ENCODE measurements at places on chromosomes 16 and 17. TPM values are rescaled to one million over a fixed set of nuclear protein-coding genes. Genes with fewer than 3 reads are reported as not detected.

Gene DOC2A
- total RNA-seq, result 0.13 TPM

Gene KRTAP2-2
- not detected for total RNA-seq

Gene UBALD2
- total RNA-seq, result 28.1 TPM

Gene EFNB3
- 0.13 TPM for total RNA-seq

Gene KRTAP4-6
- not detected for total RNA-seq

Gene KCNJ18
- not detected for total RNA-seq

Gene SNX20
- 0.62 TPM for total RNA-seq

GRCh38 chr16:4702466-4702808 lies 9.1 kb downstream of the NUDT16L1 start:
- DNase-seq, result no peak

DNA sequence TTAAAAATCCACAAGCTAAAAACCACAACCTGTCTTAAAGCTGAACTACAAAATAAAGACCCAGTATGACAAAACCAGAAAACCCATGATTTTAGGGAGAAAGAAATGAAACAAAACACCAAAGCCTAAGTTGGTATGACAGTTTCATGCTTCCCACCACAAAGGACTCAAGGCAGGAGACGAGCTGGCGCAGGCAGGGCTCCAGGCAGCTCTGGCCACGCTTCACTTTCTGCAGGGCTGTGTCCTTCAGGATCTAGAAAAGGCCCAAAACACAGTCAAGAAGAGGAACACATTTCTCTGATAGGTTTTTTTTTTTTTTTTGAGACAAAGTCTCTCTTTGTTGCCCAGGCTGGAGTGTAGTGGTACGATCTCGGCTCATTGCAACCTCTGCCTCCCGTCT lies 75.3 kb downstream of the WDR59 start:
- DNase-seq, result no peak

DNA sequence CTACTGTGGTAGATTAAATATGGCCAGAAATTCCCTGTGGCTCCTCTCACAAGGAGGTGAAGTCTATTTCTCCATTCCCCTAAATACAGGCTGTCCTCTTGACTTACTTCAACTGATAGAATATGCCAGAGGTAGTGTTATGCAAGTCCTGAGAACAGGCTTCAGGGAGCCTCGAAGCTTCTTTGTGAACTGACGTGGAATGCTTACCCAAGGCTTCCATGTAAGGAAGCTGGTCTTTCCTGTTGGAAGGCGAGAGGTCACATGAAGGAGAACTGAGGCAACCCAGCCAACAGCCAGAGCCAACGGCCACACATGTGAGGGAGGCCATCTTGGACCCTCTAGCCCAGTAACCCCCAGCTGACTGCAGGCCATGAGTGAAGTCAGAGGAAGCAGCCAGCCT lies 267.9 kb downstream of the MRTFB start:
- DNase-seq, result no peak

- no peak for DNase-seq
Observed at GRCh38 chr17:45722161-45722560, 62.0 kb upstream of the CRHR1 start.

DNA sequence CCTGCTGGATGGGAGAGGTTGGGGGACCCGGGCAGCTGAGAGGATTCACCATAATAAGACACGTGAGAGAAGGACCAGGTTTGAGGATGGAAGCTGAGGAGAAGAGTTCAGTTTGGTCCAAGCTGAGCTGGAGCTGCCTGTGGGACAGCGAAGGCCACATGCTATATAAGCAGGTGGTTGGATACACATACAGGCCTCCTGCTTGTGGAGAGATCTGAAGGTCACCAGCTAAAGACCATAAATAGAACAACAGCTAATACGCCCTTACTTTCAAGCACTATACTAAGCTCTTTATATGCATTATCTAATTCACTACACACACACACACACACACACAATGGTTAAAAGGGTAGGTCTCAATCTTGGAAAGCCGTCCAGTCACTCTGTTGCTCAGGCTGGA lies 32.1 kb downstream of the DUSP14 start:
- no peak for DNase-seq

- DNase-seq, result no peak
Observed at GRCh38 chr17:45383003-45383402, 49.7 kb downstream of the ARHGAP27 start.

DNA sequence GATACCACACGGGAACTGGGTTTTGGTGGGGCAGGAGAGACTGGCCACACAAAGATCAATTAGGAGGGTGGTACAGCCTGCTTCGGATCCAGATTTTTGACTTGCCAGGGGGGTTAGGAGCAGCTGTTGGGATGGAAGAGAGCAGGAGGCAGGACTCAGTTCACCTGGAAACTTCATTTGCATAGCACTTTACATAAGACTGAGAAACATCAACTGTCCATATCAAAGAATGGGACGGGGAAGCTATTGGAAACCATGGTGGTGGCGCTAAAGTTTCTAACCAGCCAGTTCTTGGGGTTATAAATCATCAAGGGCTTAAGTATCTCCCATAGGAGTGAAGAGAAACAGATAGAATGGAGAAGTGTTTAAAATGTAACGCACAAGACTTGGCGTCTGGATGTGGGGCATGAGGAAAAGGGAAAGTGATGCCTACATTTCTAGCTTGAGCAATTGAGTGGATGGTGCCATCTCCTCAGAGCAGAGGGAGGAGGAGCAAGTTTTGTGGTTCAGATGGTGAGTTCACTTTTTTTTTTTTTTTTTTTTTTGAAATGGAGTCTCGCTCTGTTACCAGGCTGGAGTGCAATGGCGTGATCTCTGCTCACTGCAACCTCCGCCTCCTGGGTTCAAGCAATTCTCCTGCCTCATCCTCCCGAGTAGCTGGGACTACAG lies 6.4 kb upstream of the SRCAP start:
- no peak for DNase-seq

GRCh38 chr17:40329839-40330794 lies 21.1 kb downstream of the RARA start:
- peak; percentile 89 for DNase-seq

DNA sequence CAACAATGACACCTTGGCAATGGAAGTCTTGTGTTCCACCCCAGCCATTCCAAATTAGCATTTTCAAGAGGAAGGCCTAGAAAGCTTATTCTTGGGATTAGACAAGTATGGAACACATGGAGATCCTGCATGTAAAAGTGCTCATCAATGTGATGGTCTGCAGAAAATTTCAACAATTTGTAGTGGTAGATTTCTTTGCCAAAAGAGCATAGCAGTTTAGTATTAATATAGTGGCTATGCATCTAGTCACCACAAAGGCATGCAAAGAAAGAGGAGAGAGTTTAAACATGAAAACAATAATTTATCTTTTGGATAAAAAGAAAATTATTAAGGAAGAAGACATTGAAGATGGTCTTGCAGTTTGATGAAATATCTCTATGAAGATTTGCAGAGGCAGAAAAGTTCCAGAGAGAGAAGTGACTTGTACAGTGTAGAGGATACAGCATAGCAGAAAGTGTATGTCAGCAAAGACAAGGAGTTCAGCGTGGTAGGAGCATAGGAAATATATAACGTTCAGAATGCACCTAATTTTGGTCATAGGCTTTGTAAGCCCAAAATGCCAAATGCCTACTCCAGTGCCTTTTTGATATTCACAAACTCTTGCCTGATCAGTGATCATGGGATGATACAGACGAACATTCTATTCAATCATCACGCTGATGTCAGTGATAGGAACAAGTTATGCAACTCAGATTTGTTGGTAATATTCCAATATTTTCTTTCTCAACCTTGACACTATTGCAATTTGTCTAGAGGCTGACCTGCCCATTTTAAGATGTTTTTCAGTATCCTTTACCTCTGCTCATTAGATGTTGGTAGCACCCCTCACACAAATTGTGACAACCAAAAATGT lies 727.9 kb upstream of the SOX9 start:
- DNase-seq, result no peak

GRCh38 chr16:49067776-49068175 lies 213.9 kb downstream of the CBLN1 start:
- DNase-seq, result no peak

DNA sequence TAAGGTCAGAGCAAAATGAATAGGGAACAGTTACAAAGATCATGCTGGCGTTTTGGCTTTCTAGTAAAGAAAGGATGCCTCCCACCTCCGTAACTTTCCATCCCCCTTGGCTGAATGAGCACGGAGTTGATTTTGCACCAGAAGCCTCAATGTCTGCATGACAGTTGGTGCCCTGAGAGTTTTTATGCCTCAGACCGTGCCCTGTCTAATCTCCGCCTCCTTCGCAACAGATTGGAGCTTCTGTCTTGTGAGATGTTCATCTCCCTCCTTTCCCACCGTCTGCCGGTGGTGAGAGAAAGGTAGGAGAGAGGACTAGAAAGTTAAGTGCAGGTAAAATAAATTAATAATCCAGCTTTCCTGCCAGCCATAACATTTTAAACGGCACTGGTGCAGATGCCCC lies 1.9 kb downstream of the HS3ST4 start:
- DNase-seq, result no peak

- no peak for DNase-seq
Observed at GRCh38 chr16:78117391-78117790, 17.9 kb downstream of the WWOX start.

DNA sequence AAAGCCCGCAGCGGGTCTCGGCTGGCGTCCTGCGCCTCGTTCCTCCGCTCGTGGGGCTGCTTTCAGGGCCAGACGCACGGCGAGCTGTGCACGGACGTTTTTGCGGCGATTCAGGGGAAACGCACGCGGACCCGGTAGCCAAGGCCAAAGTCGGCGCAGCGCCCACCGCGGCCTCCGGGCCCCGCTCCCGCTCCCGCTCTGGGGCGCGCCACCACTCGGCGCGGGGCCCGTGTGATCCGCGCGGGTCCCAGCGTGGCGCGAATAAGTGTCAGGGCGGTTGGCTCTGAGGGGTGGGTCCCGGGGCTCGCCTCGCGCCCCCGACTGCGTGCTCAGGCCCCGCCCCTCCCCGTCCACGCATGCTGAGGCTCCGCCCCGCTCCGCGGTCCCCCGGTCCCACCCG lies 694 bp upstream of the TBCD start:
- DNase-seq, result no peak

GRCh38 chr16:59339871-59340270 lies 605.8 kb upstream of the GOT2 start:
- DNase-seq, result no peak

GRCh38 chr17:15112846-15113617 lies 152.1 kb downstream of the PMP22 start:
- DNase-seq, result no peak

GRCh38 chr17:41530062-41531048 lies 2.2 kb upstream of the KRT19 start:
- no peak for DNase-seq

GRCh38 chr17:19004421-19005136 lies at the start of gene FAM83G:
TSS of gene FAM83G (minus strand) at chr17:19004764. CDS start at chr17:19004041, 723 bp downstream.
- peak; percentile 74 for DNase-seq

DNA sequence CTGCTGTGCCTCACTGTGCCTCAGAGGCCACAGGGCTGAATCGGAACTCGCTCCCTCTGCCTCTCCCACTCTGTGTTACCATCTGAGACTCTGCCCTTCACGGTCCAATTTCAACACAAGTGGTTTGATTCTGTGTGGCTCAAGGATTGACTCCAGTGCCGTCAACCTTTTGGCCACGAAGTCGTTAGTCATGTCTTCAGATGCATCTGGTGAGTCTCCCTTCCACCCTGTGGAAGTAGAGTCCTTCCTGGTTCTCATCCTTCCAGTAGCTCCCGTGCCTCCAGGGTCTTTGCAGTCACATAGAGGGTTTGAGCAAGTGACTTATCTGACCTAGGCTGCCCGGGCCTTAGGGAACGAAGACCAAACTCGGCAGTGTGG lies 51.2 kb downstream of the PGS1 start:
- DNase-seq, result no peak

DNA sequence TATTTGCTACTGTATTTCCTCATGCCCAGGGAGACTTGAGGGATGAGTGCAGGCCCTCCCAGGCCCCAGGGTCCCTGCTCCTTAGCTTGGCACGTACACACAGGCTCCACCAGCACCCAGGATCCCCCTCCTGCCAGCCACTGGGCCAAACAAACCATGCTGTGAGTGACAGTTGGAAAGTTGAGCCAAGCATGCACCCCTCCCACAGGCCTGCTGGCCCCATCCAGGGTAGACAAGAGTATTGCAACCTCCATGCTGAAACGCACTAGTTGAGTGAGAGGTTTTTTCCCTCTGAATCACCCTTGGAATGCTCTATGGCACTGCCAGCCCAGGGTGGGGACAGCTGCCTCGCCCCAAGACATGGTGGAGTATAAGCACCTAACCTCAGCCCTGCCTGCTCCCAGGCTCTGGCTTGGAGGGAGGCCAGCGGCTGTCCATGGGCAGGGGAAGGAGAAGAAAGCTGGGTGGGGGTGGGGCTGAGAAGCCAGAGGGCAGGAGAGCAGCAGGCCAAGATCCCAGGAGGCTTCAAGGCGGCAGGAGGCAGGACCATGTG lies 49.6 kb downstream of the PITPNM3 start:
- DNase-seq, result no peak

GRCh38 chr16:50121278-50121677 lies 31.8 kb upstream of the TENT4B start:
- no peak for DNase-seq

- DNase-seq, result no peak
Observed at GRCh38 chr17:17613708-17614114, 22.2 kb upstream of the PEMT start.

DNA sequence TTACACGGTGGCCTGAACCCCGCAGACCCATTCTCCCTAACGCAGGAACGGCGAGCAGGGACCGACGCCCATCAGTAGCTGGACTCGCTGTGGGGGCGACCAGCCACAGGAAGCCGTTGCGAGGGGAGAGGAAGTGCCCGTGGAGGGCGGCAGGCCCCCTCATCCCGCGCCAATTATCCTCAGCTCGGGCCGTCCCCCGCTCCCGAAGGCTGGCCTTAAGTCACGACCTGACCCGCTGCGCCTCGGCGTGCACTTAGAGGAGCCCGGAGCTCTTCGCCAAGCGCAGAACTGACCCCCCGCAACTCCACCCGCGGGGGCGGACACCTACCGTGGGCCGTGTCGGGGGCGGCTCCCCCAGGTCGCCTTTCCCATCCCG lies 401 bp downstream of the ARL16 start:
- no peak for DNase-seq

GRCh38 chr16:88700636-88701482 lies 5.3 kb downstream of the RNF166 start:
- DNase-seq, result peak; percentile 97

DNA sequence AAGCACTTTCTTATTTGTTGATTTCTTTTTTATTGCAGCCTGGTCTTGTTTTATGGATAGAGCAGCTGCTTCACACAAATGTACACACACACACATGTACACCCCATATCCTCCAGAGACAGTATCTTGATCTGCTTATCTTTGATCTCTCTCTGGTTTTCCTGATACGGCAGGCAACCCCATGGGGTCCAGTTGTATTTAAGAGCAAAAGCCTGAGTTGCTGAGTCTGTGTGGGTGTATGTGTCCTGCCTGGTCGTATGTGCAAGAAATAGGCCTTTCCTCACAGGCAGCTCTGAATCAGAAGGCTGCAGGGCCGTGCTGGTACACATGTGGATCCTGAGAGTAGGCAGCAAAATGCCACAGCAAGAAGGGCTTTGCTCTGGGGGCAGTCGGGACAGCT lies 14.6 kb upstream of the LGALS9 start:
- no peak for DNase-seq

- DNase-seq, result peak; percentile 96
Observed at GRCh38 chr17:81295031-81295675, at the start of gene SLC38A10. TSS of gene SLC38A10 (minus strand) at chr17:81295307. CDS start at chr17:81294921, 386 bp downstream.
